Activated CD4-positive, CD25-positive, alpha-beta regulatory T cell (primary cell): ENCODE measurements at places on chromosomes 1 and 21.

- no peak for DNase-seq
Observed at GRCh38 chr1:107339775-107340174, 198.9 kb downstream of the NTNG1 start.

DNA sequence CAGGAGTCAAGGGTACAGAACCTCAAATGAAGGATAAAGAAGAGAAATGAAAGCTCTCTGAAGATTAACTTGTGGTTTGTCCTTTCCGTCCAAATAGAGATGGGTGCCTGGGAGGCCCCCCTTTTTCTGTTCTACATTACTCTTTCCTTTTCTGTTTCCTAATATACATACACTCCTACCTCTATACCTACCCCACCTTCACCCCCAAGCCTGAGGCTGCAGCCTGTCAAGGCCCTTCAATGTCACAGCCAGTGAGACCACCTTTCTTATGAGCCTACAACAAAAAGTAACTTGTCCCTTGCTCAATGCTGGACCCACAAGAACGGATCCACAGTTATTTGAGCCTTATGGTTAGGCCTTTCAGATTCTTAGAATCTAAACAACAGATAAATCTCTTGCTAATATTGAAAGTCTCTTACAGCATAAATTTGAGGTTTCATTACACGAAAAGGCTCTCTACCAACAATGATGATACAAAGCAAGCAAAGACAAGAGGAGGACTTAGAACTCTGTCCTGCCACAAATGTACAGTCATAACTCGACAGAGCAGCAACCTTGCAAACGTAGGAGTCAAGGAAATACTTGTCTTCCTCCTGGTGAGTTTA, 4.1 kb upstream of the TRAF3IP3 start:
- DNase-seq, result no peak

GRCh38 chr1:184911103-184911745, 63.1 kb downstream of the NIBAN1 start:
- no peak for DNase-seq

- DNase-seq, result no peak
Observed at GRCh38 chr21:29939104-29939923, 482 bp downstream of the GRIK1 start.

DNA sequence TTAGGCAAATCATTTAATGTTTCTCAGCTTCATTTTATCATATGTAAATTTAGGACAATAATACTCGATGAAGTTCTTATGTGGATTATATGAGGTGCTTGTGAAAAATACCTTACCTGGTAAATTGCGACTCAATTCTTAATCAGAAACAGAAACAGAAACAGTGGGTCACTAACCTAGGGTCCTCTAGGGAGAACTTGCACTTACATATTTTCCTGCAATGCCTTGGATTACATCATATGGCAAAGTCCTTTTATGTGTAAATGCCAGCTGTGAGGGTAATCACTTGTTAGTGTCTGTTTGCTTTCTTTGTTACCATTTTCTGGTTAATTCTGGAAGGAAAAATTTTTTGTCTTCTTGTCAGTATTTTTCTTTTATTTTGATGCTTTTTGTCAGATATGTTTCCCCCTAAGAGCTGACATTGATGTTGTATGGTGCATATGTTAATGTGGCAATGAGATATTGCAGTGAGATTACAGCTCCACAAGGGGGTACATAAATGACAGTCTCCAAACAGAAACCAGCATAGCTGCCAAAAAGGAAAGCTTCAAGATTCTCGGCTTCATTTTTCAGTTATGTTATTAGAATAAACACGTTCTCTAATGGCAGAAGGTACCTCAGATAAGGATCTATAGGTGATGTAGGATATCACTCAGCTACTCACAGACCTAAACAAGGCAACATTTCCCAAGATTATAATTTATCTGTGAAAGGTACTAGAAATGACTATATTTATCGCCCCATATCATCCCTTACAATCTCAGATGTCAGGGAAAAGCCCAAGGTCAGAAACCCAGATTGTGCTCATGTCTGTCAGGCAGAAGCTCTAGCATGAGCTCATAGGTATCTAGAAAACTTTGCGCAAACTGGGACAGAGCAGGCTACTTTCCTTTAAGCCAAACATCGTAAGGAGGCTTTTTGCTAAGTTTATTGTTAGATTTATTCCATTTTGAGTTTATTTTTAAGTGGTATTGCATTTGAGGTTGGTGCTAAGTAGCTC, 119.9 kb downstream of the FASLG start:
- no peak for DNase-seq
